ENCODE measurements at places on chromosomes 1 and 21.

GRCh38 chr1:40769815-40770214 lies 13.8 kb upstream of the KCNQ4 start:
- no peak for DNase-seq

GRCh38 chr1:171506525-171507304 lies 21.4 kb downstream of the PRRC2C start:
- no peak for DNase-seq

GRCh38 chr1:174297351-174297750 lies 138.0 kb downstream of the RABGAP1L start:
- no peak for DNase-seq

GRCh38 chr1:51558375-51558924 lies 39.4 kb upstream of the EPS15 start:
- DNase-seq, result no peak

DNA sequence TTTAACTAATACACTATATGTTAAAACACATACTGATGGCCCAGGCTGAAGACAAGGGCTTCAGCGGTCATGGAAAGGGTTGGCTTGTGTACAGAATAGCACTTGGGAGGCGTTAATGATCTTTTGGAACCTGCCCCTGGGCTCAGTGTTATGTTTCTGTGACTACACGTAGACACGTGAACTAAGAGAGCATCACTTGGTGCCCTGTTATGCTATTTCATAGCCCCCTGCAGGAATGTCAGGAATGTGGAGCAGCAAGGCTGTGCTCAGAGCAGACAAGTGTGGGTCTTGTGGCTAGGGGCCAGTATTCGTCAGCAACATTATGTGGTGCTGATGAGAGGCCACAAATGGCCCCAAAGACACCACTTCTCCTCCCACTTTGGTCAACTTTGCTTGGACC lies 132.4 kb downstream of the MAP3K21 start:
- no peak for DNase-seq

- no peak for DNase-seq
Measured at GRCh38 chr1:245225322-245226202, 70.8 kb downstream of the KIF26B start.

GRCh38 chr1:206066479-206067171 lies 13.7 kb downstream of the RHEX start:
- no peak for DNase-seq

DNA sequence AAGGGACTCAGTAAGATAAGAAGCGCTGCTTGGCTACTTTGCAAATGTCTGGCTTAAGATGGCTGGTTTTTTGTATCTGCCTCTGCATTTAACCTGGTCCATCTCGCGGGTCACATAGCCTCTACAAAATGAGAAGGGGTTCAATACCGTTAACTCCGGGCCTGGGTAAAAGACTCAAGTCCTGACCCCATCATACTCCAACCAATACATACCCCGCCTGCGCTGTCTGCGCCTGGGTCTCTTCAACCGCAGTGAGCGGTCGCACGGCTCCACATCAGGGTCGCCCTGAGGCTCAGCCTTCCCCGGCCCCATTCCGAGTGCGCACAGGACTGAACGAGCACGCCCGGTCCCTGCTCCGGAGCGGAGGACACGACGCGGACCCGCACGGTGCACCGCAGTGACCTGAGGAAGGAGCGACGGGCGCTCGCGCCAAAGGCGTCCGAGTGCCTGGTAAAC lies 558 bp upstream of the PGD start:
- DNase-seq, result no peak

GRCh38 chr1:227388214-227389168 lies 70.2 kb upstream of the CDC42BPA start:
- DNase-seq, result no peak

DNA sequence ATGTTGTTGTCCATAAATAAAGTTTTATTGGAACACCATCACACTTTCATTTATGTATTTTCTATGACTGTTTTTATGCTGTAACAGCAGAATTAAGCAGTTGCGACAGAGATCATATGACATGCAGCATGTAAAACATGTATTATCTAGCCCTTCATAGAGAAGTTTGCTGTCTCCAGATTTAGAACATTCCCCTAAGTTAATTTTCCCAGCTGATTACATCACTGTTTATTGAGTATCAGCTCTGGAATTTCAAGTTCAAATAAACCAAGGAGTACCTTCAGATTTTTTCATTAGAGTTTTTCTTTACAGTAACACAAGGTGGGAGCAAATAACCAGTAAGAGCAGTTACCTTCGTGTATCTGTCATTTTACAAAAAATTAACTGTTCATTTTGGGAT lies 792.8 kb downstream of the USP25 start:
- DNase-seq, result no peak

DNA sequence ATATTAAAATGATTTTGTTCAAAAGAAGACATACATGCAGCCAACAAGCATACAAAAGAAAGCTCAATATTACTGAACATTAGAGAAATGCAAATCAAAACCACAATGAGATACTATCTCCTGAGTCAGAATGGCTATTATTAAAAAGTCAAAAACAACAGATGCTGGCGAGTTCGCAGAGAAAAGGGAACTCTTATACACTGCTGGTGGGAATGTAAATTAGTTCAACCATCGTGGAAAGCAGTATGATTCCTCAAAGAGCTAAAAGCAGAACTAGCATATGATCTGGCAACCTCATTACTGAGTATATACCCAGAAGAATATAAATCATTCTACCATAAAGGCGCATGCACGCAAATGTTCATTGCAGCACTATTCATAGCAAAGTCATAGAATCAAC lies 126.0 kb upstream of the HMCN1 start:
- no peak for DNase-seq

- no peak for DNase-seq
Measured at GRCh38 chr1:54153535-54154439, 987 bp upstream of the CDCP2 start.

- no peak for DNase-seq
Measured at GRCh38 chr1:111742938-111743549, 3.8 kb upstream of the INKA2 start.

GRCh38 chr1:17861685-17862084 lies 106.6 kb downstream of the ACTL8 start:
- DNase-seq, result no peak

DNA sequence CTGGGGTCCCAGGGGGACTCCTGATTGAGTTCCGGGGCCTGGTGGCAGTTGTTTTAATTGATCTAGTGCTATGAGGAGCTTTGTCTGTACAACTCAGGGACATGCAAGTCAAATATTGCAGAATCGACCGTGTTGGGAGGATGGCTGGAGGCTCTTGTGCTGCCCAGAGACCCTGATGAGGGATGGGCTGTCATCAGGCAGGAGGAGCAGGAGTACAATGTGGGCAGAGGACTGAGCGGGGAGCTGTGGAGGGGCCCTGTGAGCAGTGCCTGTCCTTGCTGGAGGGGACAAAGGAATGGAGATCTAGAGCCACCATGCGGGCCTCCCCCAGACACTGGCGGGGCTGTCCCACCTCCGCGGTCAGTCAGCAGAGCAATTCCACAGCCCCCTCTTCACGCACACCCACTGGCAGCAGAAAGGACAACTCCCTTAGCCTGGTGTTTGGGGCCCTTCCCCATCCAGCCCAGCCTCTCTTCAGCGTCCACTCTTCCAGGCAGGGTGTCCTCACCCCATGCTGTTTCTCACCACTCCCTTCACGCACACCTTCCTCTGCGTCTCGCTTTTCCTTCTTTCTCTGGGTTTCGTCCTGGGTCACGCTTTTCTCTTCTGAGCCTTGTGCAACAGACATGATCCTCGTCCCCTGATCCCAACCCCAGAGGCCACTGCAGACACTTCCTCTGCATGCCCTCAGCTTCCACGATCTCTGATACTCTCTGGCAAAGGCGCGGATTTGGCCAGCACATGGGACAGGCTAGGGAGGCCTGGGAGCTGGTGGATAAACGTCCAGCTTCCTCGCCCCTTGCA lies 122.6 kb downstream of the GRIK3 start:
- no peak for DNase-seq

- DNase-seq, result no peak
Measured at GRCh38 chr1:234781241-234782065, 171.5 kb upstream of the IRF2BP2 start.

- DNase-seq, result no peak
Measured at GRCh38 chr1:58262702-58263101, 283.8 kb downstream of the OMA1 start.

DNA sequence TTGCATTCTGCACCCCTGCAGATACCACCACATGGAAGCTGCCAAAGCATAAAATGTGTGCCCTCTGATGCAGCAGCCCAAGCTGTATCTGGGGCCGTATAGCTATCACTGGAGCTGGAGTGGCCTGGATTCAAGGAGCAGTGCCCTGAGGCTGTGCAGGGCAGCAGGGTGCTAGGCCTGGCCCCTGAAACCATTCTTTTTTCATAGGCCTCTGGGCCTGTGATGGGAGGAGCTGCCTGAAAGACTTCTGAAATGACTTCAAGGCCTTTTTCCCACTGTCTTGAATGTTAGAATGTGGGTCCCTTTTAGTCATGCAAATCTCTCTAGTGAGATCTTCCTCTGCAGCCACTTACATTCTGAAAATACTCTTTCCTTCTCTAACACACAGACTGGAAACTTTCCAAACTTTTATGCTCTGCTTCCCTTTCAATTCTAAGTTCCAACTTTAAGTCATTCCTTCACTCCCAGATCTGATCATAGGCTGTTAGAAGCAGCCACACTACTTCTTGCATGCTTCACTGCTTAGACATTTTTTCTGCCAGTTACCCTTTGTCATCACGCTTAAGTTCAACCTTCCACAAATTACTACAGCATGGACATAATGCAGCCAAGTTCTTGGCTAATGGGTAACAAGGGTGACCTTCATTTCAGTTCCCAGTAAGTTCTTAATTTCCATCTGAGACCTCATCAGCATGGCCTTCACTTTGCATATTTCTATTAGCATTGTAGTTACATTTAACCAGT lies 42.4 kb downstream of the DRAM2 start:
- DNase-seq, result no peak

DNA sequence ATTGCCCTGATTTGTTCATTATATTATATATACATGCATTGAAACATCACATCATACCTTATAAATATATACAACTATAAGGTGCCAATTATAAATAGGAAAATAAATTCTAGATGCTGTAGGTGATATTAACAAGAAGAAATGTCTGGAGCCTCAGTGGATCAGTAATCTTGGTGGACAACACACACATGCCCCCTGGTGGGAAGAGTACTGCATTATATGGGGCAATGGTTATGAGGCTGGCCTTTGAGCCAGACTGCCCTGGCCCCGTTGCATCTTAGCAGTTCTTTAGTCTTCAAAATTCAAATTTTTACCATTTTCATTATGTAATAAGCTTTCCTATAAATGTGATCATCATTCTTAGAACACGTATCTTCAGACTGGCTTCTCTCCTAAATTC lies 335.0 kb upstream of the GREM2 start:
- no peak for DNase-seq

DNA sequence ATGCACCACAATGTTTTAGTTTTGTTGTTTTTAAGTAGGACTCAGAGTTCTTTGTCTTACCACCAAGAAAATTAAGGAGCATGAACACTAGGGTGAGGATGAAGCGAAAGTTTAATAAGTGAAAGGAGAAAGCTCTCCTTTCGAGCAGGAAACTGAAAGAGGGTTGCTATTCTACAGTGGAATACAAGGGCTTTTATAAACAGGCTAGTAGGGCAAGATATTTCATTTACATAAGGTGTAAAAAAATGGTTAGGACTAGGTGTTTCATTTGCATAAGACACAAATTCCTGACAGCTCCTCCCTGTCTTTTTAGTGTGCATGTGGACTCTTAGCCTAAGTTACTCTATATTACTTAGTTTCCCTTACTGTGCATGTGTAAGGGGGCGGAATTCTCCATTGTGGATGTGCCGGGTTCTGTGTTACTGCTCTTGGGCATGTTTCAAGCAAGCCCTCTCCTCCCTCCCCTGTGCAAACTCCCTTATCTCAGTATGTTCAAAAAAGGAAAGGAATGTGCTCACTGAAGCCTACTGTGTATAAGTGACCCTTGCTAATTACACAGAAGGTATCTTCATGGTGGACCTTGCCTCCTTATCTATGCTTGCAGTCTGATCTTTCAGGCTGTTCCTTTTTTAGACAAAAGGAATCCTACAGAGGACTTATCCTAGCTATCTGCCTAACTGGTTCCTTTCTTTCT lies 7.3 kb downstream of the TSHB start:
- DNase-seq, result no peak

DNA sequence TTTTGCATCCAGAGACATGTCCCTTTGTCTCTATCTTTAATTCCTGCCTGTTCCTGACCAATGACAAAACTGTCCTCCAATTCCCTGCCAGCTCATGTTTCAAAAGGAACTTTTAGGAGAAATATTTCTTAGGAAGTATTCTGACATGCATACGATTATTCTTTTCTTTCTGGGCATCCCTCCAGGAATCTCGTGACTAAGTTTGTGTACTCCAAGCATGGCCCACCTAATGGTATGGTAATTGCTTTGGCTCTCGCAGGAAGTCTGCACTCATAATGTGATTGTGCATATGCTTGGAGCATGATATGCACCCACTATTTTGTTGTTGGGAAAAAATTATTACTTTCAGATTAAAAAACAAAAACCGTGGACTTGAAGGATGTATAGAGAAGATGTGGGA lies 256.4 kb downstream of the PRDM2 start:
- DNase-seq, result no peak

GRCh38 chr1:45407629-45408287 lies 67.5 kb upstream of the MUTYH start:
- no peak for DNase-seq

DNA sequence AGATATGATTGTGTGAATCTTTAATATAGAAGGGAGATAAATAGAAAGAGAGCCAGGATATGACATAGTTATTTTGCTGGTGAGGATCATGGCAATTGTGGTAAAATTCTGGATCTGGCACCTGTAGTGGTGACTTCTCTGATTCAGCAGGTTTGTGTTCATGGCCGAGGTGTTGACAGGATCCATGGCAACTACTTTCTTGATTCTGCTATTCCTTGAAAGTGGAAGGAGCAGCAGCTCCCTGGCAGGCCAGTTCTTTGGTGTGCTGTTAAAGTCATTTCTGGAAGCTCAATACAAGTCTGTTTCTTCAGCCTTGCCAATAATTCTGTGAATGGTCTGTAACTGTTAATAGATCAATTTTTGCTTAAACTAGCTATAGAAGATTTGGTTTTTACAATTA lies 33.4 kb downstream of the RGS4 start:
- DNase-seq, result no peak

- no peak for DNase-seq
Measured at GRCh38 chr1:146013559-146013922, 8.0 kb downstream of the HJV start.

DNA sequence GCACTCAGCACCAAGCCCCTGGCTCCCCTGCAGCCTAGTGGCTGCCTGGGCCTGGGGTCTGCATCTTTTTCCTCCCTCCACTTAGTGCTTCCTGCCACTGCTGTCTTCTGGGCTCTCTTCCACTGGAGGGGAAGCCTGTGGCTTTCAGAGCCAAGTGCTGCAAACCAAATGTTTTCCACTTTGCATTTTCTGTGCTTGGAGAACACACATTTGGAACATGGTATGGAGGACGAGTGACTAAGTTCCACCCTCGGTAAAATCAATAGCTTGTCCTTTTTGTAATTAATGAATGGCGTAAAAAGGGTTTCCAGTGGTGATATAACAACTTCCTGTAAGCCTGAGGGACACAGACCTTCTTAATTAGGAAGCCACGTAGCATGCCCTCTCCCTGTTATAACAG lies 10.1 kb upstream of the GPR153 start:
- DNase-seq, result no peak

- no peak for DNase-seq
Measured at GRCh38 chr1:154784924-154785531, 85.1 kb downstream of the KCNN3 start.
